ENCODE measurements at places on chromosomes 6 and 20. TPM values are rescaled to one million over a fixed set of nuclear protein-coding genes. Genes with fewer than 3 reads are reported as not detected.

- no peak for DNase-seq
Observed at GRCh38 chr6:163460307-163460782, 45.8 kb downstream of the QKI start.

GRCh38 chr20:21503345-21503744 lies 10.5 kb downstream of the NKX2-2 start:
- DNase-seq: no peak

DNA sequence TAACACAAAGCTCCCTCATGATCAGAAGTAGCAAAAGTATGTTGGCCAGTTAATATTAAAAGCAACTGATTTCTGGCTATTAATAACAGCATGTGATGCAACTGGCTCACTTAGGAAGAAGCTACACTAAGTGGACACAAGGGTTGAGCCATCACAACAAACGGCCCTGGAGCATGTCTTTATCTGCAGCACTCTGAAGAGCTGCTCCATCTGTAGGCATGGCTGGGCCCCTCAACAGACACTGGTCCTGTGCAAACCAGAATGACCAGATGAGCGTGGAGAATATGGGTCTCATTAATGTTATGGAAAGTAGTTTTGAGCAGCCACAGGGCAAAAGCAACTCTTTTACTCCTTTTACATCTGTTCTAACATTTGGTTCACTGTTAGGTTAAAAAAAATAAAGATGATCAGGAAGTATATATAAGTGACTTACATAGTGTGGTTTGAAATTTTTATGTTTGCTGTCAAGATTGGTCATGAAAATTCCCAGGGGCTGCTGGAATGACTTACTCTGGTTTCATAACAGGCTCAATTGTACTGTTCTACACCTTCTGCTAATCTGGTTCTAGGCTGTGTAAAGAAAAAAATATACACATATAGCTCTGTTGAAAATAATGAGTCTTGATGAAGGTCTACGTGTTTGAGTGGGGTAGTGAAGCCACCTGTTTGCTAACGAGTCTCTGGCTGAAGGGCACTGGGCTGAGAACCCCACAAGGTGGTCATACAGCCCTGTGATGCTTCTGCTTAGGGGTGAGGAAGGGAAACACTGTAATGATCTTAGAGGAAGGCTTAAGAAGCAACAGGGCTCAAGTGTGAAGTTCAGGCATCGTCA lies 58.1 kb downstream of the INSM1 start:
- DNase-seq: no peak

- no peak for DNase-seq
Observed at GRCh38 chr6:13296536-13296997, 31.8 kb downstream of the TBC1D7 start.

GRCh38 chr6:157438611-157439111 lies 57.7 kb downstream of the ZDHHC14 start:
- DNase-seq: peak; percentile 31

GRCh38 chr6:132952031-132952867 lies 137.9 kb downstream of the RPS12 start:
- no peak for DNase-seq

DNA sequence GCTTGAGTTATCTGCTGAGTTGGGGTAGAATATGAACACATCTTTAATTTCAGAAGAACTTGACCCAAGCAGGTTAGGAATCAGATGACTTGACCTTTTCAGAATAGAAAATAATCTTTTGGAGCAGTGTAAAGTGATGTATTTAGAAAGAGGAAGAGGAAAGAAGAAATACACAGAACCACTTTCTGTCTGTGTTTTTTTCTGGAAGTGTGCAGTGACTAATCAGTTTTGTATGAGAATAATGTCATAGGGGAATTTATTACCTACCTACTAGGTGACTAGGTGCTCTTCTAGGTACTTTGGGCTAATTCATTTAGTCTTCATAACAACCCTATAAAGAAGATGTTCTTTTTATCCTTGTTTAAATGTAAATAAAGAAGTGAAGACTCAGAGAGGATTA lies 3.0 kb downstream of the PPP1R14C start:
- no peak for DNase-seq

- DNase-seq: no peak
Observed at GRCh38 chr6:40460380-40460779, 126.8 kb downstream of the LRFN2 start.

GRCh38 chr6:3131695-3132094 lies 13.2 kb downstream of the BPHL start:
- DNase-seq: no peak

- DNase-seq: no peak
Observed at GRCh38 chr6:7819431-7820015, 91.1 kb downstream of the TXNDC5 start.

DNA sequence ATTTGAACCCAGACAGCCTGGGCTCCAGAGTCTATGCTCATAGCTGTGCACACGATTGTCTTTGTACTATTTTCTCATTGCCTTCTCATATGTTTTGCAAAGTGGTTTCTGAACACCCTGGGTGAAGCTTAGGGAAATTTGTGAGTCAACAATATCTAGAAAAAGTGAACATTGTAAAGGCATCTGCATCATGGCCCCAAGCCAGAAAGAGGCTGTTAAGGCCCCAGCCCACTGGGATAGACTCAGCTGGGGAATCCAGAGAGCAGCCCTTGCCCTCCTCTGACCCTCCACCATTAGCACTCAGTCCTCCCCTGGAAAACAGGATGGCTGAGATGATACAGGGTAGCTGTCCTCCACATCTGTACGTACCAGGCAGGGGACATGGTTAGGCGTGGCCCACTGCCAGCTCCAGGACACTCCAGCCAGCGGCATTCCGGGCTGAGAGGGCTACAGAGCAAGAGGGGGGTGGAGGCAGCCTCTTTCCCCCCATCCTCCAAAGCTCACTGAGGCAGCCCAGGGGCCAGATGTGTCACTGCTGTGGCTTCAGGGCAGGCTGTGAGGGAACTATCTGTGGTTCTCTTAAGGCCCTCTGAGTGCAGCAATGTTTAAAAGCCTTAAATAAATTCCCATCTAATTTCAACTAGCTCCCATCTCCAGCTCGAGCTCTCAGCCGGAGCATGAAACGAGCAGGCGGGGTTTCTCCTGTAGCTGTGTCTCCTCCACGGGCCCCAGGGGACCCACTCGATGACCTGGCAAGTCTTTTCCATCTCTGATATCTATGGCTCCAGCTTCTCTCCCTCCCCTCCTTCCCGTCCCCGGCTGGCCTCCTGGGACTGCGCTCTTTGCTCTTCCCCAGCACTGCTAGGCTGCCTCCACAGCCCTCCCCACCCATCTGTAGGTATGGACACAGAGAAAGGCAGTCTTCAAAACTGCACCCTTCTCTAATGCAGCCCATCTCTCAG lies 209.4 kb upstream of the LRFN2 start:
- DNase-seq: no peak

DNA sequence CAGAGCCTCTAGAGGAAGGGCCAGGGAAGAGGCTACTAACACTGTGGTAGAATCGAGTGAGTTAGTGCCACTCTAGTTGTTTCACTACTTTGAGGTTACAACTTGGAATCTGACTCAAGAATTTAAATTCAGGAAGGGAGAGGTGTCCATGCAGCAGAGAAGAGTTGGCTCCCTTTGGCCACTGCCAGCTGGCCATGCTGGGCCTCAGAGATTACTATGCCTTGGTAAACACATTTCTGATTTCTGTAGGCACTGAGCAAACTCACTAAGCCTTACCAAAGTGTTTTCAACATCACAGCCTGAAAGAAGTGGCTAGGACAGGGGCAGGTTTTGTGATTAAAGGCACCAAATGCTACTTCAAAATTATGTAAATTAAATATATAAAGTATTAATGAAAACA lies 61.9 kb downstream of the ZHX3 start:
- no peak for DNase-seq

DNA sequence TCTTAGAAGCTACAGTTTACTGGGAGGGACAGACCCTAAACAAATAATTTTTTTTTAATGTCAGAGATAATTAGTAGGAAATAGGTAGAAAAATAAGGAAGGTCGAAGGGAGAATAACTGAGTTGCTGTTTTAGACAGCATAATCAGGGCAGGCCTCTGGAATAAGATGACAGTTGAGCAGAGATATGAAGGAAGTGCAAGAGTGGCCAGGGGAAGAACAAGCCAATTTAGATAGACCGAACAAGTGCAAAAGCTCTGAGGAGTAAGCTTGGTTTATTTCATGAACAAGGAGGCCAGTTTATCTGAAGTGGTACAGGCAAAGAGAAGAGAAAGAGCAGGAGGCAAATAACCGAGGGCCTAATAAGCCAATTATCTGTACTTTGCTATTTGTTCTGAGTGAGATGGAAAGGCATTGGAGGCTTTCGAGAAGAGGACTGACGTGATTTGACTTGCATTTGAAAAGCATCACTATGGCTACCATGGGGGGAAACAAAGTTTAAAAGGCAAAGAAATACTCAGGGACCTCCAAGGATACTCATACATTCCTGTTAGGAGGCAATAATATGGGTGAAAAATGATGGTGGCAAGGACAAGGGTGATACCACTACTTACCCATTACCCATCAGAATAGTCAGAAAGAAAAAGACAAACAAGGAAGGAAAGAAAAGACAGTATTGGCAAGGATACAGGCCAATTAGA lies 19.7 kb downstream of the PROCR start:
- no peak for DNase-seq

DNA sequence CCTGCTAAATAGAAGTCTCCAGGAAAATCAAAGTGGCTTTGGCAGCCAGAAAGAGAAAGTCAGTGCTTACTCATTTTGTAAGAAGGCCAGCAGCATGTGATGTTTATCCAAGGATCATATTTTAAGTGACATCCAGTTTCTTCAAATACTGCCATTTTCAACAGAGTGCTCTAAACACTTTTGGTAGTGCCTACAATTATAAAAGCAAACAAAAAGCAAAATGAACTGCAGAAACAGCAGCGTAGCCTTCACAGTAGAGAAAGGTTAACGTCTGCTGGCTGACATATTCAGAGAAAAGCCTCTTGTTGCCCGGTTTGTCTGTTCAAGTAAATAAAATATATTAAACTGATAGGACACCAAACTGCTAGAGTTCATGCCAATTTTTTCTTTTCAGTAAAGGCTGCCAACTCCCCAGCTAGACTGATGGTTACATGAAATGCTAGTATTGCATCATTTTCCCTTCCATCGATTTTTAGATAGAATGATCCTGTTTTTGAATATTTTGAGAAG lies 705.7 kb upstream of the SLC35B3 start:
- no peak for DNase-seq

- no peak for DNase-seq
Observed at GRCh38 chr20:38002422-38002821, 30.8 kb downstream of the TTI1 start.

GRCh38 chr6:123323452-123324329 lies 313.1 kb downstream of the TRDN start:
- DNase-seq: no peak

DNA sequence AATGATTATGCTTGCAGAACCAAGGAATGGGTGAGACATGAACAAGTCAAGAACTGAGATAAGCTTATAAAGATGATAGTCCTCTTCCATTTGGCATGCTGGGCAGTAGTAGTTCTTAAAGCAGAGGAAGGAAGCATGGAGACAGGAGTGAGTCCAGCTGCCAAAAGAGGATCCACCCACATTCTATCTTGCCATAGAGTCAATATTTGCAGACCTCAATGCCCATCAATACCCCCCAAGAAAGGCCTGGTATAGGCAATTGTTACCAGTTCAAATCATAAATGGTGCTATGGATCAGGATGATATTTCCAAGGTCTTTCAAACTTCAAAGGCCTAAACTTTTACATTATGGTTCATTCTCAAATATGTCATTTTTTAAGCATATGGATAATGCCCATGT lies 4.8 kb downstream of the ARHGAP18 start:
- DNase-seq: no peak

GRCh38 chr20:31848088-31848999 lies 2.9 kb upstream of the FOXS1 start:
- DNase-seq: no peak

GRCh38 chr6:357791-358341 lies 33.7 kb upstream of the IRF4 start:
- no peak for DNase-seq

DNA sequence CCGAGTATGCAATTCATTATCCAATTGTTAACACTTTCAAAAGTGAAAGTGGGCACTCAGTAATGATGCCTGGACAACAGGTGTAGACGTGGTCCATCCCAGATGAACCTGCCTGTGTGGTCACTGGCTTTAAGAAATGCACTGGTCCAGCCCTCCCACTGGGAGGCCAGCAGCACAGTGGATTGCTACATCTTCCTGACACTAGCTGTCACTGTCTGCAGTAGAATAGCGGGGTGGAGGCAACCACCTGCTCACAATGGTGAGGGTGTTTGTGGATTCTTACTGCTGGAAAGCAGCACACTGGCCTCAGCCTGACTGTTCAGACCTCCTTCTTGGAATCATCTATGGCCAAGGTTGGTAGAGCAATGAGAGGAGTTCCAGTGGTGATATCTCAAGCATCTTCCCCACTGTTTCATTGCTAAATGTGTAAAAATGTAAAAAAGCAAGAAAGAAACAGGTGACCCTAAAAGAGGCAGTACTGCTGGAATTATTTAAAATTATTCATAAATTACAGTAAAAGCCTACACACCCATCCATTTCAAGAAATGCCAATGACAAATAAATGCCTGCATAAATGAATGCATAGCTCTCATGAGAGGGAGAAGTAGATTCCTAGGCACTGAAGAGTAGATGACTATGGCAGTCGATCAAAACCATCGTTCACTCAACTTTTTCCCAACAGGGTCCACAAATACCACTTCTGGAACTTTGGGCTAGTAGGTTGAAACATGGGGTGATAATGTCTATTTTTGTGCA lies 228.0 kb upstream of the PLN start:
- DNase-seq: no peak

CTCFL gene
- not detected for total RNA-seq

GHRH gene
- not detected for total RNA-seq

COL21A1 gene
- 24.5 TPM for total RNA-seq

STAU1 gene
- total RNA-seq: 59.3 TPM

THBS2 gene
- 709 TPM for total RNA-seq

CAGE1 gene
- not detected for total RNA-seq

FKBP5 gene
- 112 TPM for total RNA-seq

AKIRIN2 gene
- 39.1 TPM for total RNA-seq

BFSP1 gene
- total RNA-seq: not detected

ZNF311 gene
- total RNA-seq: not detected

CST11 gene
- total RNA-seq: not detected

BPIFB3 gene
- total RNA-seq: not detected

Data from ascending aorta (tissue), 2 donors.